Mammary microvascular endothelial cell (primary cell): ENCODE measurements at places on chromosomes 13 and 19. TPM values are rescaled to one million over a fixed set of nuclear protein-coding genes. Genes with fewer than 3 reads are reported as not detected.

Gene KLK5
- total RNA-seq = not detected in 2 replicates

Gene FFAR3
- not detected in 2 replicates for total RNA-seq

Gene PSG3
- 0.79 and 0.87 TPM in 2 replicates for total RNA-seq

Gene RFPL4A
- total RNA-seq = 1.8 TPM in 1 of 2 replicates, not detected in the other

Gene PIH1D1
- 82.1 and 96.8 TPM in 2 replicates for total RNA-seq

Gene ZNF850
- 3.0 and 3.9 TPM in 2 replicates for total RNA-seq

Gene GJA3
- total RNA-seq = 0.05 TPM in 1 of 2 replicates, not detected in the other

Gene PDE4A
- 2.2 and 4.8 TPM in 2 replicates for total RNA-seq

Gene IGFL2
- total RNA-seq = not detected in 2 replicates

Gene ZNF780A
- total RNA-seq = 2.8 and 6.7 TPM in 2 replicates

Gene LILRB1
- total RNA-seq = not detected in 2 replicates

Gene OLFM4
- total RNA-seq = not detected in 2 replicates

Gene NLRP11
- total RNA-seq = not detected in 2 replicates

Gene S1PR2
- 1.00 and 1.5 TPM in 2 replicates for total RNA-seq

Gene PLVAP
- 6.3 and 8.9 TPM in 2 replicates for total RNA-seq

Gene RASAL3
- total RNA-seq = 18.7 and 18.9 TPM in 2 replicates

Gene PCDH9
- 1.7 and 2.2 TPM in 2 replicates for total RNA-seq

Gene ASF1B
- 43.5 and 48.6 TPM in 2 replicates for total RNA-seq

Gene RUBCNL
- not detected in 2 replicates for total RNA-seq

Gene FBXO17
- total RNA-seq = 2.1 and 6.5 TPM in 2 replicates

Gene RASA3
- 43.3 and 43.6 TPM in 2 replicates for total RNA-seq

Gene SLC8A2
- total RNA-seq = not detected in 2 replicates

Gene SLC10A2
- total RNA-seq = not detected in 2 replicates

Gene FGF22
- total RNA-seq = not detected in 2 replicates

Gene ANGPTL8
- not detected in 2 replicates for total RNA-seq

Gene TGFBR3L
- total RNA-seq = not detected in 2 replicates

Gene ATP11A
- 21.3 and 27.3 TPM in 2 replicates for total RNA-seq

Gene TDRD12
- 0.60 and 0.79 TPM in 2 replicates for total RNA-seq

Gene ALKBH7
- total RNA-seq = 23.7 and 27.7 TPM in 2 replicates

Gene MEIOSIN
- total RNA-seq = not detected in 2 replicates

Gene KRTDAP
- not detected in 2 replicates for total RNA-seq

Gene KIR2DL1
- not detected in 2 replicates for total RNA-seq

Gene FAM216B
- total RNA-seq = not detected in 2 replicates

Gene GAPDHS
- not detected in 2 replicates for total RNA-seq

Gene CACNG6
- total RNA-seq = 3.9 and 4.9 TPM in 2 replicates

Gene ZNF154
- total RNA-seq = 0.33 and 0.34 TPM in 2 replicates

Gene DHDH
- not detected in 2 replicates for total RNA-seq

Gene CHAMP1
- 14.5 and 16.7 TPM in 2 replicates for total RNA-seq

Gene SIGLEC8
- not detected in 2 replicates for total RNA-seq

Gene ZNF573
- 3.0 and 5.1 TPM in 2 replicates for total RNA-seq

Gene ZNF730
- 2.0 and 2.4 TPM in 2 replicates for total RNA-seq

Gene IRGC
- total RNA-seq = not detected in 2 replicates

Gene JAK3
- 4.7 and 5.9 TPM in 2 replicates for total RNA-seq

Gene RDH8
- not detected in 2 replicates for total RNA-seq

Gene EBI3
- total RNA-seq = 0.73 and 1.9 TPM in 2 replicates

Gene MTMR6
- 25.5 and 28.0 TPM in 2 replicates for total RNA-seq

Gene ACP7
- 0.10 and 0.33 TPM in 2 replicates for total RNA-seq

Gene TUBB4A
- total RNA-seq = not detected in 2 replicates

Gene TMEM145
- 0.27 TPM in 1 of 2 replicates, not detected in the other for total RNA-seq

Gene GTF3A
- 150 and 159 TPM in 2 replicates for total RNA-seq

Gene LONP1
- 115 and 130 TPM in 2 replicates for total RNA-seq

Gene EFNA2
- not detected in 2 replicates for total RNA-seq
